ENCODE measurements at places on chromosomes 3 and 15. TPM values are rescaled to one million over a fixed set of nuclear protein-coding genes. Genes with fewer than 3 reads are reported as not detected.

CCR5 gene
- not detected for total RNA-seq

GRCh38 chr15:33960549-33960935, 7.8 kb upstream of the CHRM5 start:
- no peak for DNase-seq

CD200R1 gene
- 0.18 TPM for total RNA-seq

GRCh38 chr15:79623488-79623887, 191.4 kb downstream of the MINAR1 start:
- no peak for DNase-seq

- DNase-seq: no peak
Measured at GRCh38 chr3:118740722-118741290, 293.8 kb downstream of the IGSF11 start.

- DNase-seq: no peak
Measured at GRCh38 chr3:197021729-197022404, 7.8 kb downstream of the MELTF start.

DNA sequence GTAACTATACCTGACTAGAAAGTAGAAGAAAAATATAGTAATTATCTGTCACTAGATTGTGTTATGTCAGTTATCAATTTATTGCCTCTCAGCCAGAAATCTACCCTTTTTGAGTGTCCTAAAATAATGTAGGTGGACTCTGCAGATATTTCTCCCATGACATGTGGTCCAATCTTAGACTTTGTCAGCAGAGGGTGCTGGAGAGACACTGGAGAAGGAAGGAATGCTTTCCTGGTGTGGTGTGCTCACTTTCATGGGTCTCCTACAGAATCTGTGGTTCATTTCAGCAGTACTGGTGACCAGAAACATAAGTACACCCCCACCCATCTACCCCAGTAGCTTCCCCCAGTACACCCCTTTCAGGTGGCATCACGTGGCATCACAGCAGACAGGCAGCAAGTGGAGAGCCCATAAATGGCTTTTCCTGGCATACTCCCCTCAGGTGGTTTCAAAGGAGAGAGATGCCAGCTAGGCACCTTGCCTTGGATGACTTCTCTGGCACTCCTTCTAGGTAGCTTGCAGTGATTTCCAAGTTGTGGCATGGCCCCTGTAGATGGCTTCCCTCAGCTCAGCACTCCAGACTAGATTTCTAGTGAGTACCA, 114.7 kb downstream of the GADL1 start:
- DNase-seq: peak; percentile 13

DNA sequence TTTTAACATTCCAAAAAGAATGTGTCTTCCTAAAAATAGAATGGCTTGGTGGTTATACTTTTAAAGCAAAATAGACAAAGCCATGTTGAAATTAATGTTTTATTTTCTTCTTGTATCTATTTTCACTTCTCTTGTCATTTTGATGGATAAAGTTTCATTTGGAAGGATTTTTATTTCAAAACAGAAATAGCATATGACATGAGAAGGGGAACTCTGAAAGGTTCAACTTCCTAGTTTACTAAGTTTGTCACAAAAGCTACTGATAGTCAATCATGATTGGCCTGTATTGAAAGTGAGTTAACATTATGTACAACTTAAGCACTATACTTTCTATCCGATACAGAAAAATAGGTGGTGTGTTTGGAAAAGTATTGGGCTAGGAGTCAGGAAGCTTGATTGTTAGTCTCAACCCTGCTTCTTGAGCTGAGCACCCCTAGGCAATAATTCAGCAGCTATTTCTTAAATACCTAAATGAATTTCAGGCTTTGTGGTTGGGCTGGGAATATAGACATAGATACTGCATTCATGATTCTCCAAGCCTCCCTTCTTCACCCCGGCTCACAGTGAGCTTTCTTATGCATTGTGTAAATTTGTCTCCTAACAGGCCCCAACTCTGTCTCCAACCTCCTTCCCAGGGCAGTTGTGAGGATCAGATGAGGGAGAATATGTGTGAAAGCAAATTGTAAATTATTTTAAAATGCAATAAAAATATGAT, 46.9 kb upstream of the CSPG4 start:
- no peak for DNase-seq

- peak; percentile 86 for DNase-seq
Measured at GRCh38 chr15:73767806-73768501, 14.8 kb upstream of the INSYN1 start.

DNA sequence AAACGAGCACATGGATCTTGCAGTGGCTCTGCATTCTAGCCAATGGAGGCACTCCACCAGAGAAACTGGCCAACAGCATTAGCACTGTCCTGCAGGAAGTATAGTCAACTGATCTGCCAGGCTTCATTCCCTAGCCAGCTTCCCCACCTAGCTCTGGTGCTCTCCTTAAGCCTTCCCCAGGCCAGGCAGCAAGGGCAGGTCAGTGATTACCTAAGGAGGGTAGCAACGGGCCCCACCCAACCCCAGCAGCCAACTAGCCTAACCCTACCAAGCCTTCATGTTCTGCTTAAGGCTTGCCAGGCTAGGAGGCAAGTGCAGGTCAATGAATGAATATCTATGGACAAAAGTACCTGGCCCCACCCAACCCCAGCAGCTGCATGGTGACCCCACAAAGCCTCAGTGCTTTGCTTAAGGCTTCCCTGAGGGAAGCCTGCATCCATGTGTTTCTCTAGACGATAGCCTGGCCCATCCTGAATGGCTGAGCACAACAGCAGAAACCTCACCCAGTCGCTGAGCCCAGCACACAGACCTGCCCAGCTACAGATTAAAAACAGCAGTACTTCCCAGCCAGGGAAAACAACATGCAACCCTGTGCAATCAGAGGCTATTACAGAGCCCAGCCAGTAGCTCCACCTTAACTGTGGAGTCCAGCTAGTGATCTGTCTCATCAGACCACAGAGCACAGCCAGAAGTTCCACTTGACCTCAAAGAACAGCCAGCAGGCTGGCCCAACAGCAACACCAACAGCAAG, 28.5 kb downstream of the THBS1 start:
- DNase-seq: no peak

CCDC39 gene
- total RNA-seq: not detected

PIGZ gene
- 1.2 TPM for total RNA-seq

UCN2 gene
- 0.15 TPM for total RNA-seq

CPOX gene
- total RNA-seq: 36.6 TPM

- peak; percentile 69 for DNase-seq
Measured at GRCh38 chr3:147412917-147413685, 3.9 kb downstream of the ZIC1 start.

CSTA gene
- total RNA-seq: not detected

GTF2E1 gene
- total RNA-seq: 65.2 TPM

Measured in H7 (cell line).